Stimulated activated CD8-positive, alpha-beta memory T cell treated with anti-CD3 and anti-CD28 coated beads, Interleukin-2, amount 100 ng/mL, for 1 hour (primary cell): ENCODE measurements at places on chromosomes 1 and 21.

- no peak for DNase-seq
Measured at GRCh38 chr1:157725221-157725577, 24.6 kb upstream of the FCRL3 start.

DNA sequence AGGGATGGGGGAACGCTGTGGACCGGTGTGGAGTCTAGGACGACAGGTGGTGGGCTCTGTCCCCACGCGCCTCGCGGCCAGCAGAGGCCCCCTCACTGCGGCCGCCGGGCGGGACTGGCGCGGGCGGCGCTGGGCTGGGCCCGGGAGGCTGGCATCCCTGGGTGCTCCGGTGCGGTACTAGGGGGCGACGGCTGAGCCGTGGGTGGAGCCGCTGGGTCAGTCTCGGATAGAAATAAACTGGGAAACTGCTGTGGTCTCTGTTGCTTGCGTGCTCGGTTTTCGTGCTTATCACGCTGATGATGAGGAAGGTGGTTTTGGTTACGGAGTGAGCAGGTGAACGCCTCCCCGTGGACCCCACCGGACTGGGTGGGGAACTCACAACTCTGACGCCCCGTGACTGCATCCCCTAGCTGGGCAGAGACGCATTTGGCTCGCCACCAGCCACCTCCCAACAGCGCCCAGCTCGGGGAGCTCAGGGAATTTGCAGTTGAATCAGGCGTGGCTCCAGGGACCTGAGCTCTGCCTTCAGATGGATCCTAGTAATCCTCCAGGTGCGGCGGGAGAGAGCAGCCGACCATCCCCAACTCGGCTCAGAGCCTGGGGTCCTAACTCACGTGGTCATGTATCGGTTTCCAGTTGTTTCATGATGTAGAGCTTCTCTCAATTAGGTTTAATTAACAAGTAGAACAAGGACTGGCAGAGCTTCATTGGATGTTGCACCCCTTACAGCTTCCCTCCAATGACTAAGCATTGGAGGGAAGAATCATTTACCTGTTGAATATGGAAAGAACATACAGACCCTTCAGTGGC, 32.1 kb downstream of the HSD17B7 start:
- no peak for DNase-seq

DNA sequence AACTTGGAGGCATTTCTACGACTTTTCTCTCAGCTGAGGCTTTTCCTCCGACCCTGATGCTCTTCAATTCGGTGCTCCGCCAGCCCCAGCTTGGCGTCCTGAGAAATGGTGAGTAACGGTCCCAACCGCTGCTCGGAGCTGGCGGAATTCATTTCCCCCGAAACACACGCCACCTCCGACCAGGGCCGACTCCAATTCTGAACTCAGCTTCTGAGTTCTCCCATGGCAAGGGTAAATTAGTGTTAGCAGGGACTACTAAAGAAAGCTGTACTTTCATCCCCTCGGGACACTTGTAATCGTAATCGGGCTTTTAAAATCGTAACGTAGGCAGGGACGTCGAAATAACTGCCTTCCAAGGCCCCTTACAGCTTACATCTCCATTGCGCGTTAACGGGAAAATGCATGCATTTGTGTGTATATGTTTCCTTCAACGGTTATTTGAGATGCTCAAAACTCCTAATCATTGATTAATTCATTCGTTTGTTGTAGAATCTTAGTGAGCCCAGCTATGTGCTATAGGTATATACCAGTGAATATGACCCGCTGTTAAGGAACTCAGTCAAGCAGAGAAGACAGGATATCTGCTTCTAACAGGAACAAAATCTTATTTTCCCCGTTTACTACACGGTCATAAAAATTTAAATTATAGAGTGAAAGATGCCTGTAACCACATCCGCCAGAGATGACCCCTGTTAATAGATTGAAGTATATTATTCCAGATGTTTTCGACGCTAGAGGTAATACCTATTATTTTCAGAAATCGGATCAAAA, 472 bp downstream of the DTL start:
- DNase-seq = no peak

- no peak for DNase-seq
Measured at GRCh38 chr1:236150986-236151385, 8.6 kb downstream of the GPR137B start.

DNA sequence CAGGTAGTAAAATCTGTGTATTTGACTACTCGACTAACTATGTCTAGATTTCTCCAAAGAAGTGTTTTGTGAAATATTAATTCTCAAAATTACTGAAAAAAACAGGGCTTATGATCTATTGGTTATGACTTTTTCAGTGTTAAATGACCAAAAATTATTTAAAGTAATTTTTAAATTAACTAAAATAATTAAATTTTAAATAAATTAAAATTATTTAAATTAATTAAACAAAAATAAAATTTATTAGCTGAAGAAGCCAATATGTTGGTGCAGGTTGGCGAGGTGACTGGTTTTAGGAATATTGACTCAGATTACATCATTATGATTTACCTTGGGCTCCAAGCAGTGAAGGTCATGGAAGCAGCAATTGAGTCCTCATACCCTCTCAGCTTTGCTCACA, 483.2 kb downstream of the PTPRC start:
- DNase-seq = no peak

- no peak for DNase-seq
Measured at GRCh38 chr21:35178827-35179226, 129.7 kb upstream of the RUNX1 start.

GRCh38 chr21:32206631-32207405, 72.0 kb downstream of the MIS18A start:
- no peak for DNase-seq

GRCh38 chr1:185727726-185728125, 6.5 kb upstream of the HMCN1 start:
- DNase-seq = no peak

DNA sequence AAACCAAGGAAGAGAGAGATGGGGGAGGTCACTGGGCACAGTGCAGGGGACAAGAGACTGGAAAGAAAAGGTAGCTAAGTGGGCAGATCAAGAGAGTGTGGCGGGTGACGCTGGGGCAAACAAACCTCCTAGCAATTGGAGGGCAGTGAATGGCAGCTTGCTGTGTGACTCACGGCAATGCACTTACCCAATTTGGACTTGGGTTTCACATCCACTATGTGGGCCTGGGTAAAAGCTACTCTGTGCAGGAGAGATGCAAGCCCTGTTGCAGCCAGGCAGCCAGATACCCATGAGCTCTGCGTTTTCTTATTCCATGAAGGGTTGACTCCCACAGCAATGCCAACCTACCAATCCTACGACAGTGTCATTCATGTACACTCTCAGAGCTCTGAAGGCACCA, 9.5 kb downstream of the PLXNA2 start:
- DNase-seq = no peak
